ENCODE measurements at places on chromosomes 16 and 17. TPM values are rescaled to one million over a fixed set of nuclear protein-coding genes. Genes with fewer than 3 reads are reported as not detected.

The EXOC3L1 gene
- total RNA-seq, result 0.29 TPM

The HBQ1 gene
- 8.2 TPM for total RNA-seq

The PRAC2 gene
- total RNA-seq, result not detected

The NPIPA7 gene
- 5.4 TPM for total RNA-seq

The HES7 gene
- 1.8 TPM for total RNA-seq

The PLCG2 gene
- total RNA-seq, result 5.0 TPM

The CA7 gene
- total RNA-seq, result not detected

The USP6 gene
- total RNA-seq, result not detected

The SAMD14 gene
- total RNA-seq, result 0.50 TPM

The KRTAP2-4 gene
- not detected for total RNA-seq

The SKAP1 gene
- total RNA-seq, result 0.45 TPM

The SDK2 gene
- total RNA-seq, result 1.6 TPM

The TELO2 gene
- total RNA-seq, result 35.7 TPM

The KRTAP4-4 gene
- not detected for total RNA-seq

The IL17C gene
- 0.13 TPM for total RNA-seq

The ARHGAP44 gene
- total RNA-seq, result 2.4 TPM

The TOM1L1 gene
- 34.4 TPM for total RNA-seq

The CTRB1 gene
- total RNA-seq, result not detected

The SLX4 gene
- total RNA-seq, result 4.7 TPM

The GLP2R gene
- total RNA-seq, result 7.5 TPM

The ANKRD13B gene
- 31.8 TPM for total RNA-seq

The MFSD6L gene
- not detected for total RNA-seq

The GP1BA gene
- total RNA-seq, result not detected

The KRTAP17-1 gene
- not detected for total RNA-seq

The PSMB3 gene
- 430 TPM for total RNA-seq

The SHISA6 gene
- not detected for total RNA-seq

The CORO6 gene
- 7.9 TPM for total RNA-seq

The CARD14 gene
- total RNA-seq, result 0.50 TPM

The KRTAP2-2 gene
- not detected for total RNA-seq

The SLC16A11 gene
- total RNA-seq, result not detected

The OR2C1 gene
- total RNA-seq, result not detected

The ARL5C gene
- total RNA-seq, result not detected

The MPV17L gene
- 6.9 TPM for total RNA-seq

The GCGR gene
- 0.51 TPM for total RNA-seq

The MFSD11 gene
- 19.4 TPM for total RNA-seq

The SLC16A6 gene
- 0.65 TPM for total RNA-seq

The CDH11 gene
- 0.41 TPM for total RNA-seq

The CTDNEP1 gene
- total RNA-seq, result 239 TPM

The CD300E gene
- total RNA-seq, result not detected

The SMYD4 gene
- 10.1 TPM for total RNA-seq

The GPRC5B gene
- total RNA-seq, result 34.0 TPM

The KLHL10 gene
- 0.18 TPM for total RNA-seq

The CACNA1G gene
- 4.1 TPM for total RNA-seq
